ENCODE measurements at places on chromosomes 2 and 18.
A peak's percentile ranks its signal among the peaks of the same experiment; 100 is the strongest.

GRCh38 chr2:214816008-214816533 lies 6.6 kb upstream of the BARD1 start:
- no peak for DNase-seq

GRCh38 chr2:71748227-71748626 lies 294.9 kb downstream of the DYSF start:
- DNase-seq = no peak

DNA sequence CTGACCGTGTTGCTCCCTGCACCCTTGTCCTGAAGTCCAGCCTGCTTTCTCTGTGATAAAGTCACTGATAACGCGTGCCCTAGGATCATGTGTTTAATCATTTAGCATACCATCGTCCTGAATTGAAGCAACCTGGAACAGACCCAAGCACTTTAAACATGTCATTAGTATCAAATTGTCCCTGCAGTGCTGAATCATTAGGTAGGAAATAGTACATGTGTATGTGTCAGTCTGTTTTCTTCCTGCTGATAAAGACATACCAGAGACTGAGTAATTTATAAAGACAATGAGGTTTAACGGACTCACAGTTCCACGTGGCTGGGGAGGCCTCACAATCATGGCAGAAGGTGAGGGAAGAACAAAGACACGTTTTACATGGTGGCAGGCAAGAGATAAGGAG lies 2.8 kb downstream of the ASB18 start:
- no peak for DNase-seq

- no peak for DNase-seq
These were observed 58.1 kb upstream of the PELI1 start for GRCh38 chr2:64202206-64202845.

GRCh38 chr2:157441072-157441454 lies 2.8 kb downstream of the CYTIP start:
- no peak for DNase-seq

DNA sequence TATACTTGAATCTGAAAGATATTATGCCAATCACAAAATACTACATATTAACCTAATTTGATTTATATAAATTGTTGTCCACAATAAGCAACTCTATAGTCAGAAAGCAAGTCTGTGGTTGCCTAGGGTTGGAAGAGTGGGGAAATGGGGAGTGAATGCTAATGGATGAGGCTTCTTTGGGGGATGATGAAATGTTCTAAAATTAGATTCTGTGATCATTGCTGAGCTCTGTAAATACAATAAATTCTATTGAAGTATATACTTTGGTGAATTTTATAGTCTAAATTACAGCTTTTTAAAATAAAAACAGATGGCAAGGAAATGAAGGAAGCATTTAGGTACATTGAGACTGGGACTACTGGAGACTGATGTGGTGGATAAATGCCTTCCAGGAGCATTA lies 275.5 kb downstream of the MBD2 start:
- DNase-seq = no peak

DNA sequence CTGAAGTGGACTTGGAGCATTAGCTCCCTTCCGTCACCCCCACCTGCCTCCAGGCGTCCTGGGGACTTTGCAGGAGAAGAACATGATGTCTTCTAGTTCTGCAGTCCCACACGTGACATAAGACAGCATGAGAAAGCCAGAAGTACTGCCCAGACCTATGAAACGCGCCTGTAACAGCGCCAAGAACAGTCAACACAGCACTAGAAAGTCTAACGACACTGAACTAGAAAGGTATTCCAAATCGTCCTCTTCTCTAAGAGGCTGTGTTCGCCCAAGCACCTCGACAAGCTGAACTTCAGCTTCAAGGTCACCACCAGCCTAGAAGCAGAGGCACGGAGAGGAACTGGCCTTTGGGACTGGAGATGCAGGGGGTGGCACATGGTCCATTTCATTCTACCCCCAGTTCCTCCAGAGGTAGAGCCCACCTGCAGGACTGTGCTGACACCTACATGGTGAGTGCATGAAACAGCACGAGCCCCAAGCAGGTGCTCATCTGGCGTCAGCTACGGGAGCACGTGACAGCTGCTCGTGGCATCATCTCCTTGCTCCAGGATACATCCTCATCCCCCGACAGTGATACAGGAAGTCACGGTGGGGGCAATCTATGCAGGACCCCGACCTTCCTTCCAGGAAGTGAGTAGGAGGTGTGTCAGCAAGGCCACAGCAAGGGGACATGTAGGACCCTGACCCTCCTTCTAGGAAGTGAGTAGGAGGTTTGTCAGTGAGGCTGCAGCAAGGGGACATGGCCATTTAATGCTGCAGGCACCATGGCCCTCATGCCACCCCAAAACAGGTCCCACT lies 3.7 kb downstream of the HDAC4 start:
- DNase-seq = peak; percentile 29

- DNase-seq = no peak
These were observed 119.6 kb downstream of the ZFP36L2 start for GRCh38 chr2:43106559-43107527.

GRCh38 chr18:70015127-70015526 lies 67.5 kb upstream of the CD226 start:
- no peak for DNase-seq

GRCh38 chr2:65430603-65431420 lies 1.6 kb downstream of the SPRED2 start:
- DNase-seq = peak; percentile 64

DNA sequence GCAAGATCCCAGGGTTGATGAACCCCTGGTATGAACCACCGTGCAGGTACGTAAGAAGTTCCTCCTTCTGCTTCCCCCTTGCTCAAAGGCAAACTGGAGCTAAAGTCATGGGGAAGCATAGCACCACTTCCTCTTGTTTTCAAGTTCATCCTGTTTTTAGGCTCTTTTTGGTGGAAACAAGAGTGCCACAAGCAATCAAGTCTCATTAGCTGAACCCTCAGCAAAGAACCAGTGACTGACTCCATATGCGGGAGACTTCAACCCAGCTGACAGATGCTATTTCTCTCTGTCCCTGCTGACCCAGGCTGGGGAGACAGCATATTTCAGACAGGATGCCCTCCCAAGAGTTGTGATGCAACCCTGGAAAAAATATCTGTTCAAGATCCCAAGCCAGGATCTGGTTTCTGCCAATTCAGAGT lies 47.7 kb downstream of the BCL2 start:
- DNase-seq = no peak

GRCh38 chr2:195026261-195026660 lies 630.8 kb upstream of the SLC39A10 start:
- DNase-seq = no peak

- no peak for DNase-seq
These were observed 4.0 kb upstream of the RND3 start for GRCh38 chr2:150491430-150491829.

DNA sequence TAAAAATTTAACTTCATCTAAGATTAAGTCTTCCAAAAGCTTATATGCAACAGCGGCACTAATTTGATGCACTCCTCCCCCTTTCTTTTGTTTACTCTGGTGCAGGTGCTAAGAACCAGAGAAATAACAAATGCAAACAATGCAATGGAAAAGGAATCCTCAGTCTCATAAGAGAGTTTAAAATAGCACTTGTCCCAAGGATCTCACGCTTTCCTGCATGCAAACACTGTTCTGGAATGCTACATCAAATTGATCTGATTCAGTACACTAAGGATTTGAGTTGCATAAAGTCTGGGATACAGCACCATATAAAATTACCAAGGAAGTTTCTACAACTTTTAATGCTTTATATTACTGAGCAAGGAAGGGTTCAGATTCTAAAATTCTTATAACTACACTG lies 50.5 kb downstream of the SEPTIN10 start:
- DNase-seq = no peak

DNA sequence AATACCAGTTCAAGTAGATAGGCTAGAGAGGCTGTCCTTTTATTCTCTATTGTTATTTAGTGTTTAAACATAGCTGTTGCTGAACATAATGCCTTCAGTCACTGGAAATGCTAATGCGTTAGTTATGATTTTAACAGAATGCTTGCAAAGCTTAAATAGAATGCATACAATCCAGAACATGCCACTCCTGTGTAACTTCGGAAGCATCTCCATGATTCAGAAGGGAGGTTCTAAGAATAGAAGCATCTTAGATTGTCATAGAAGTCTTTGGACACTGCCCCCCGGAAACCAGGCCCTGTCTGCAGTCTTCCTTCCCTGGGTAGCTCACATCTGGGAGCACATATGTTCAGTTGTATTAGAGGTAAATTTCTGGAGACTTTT lies 73.2 kb downstream of the ZNF532 start:
- DNase-seq = no peak

- DNase-seq = no peak
These were observed 61.4 kb upstream of the NEUROD1 start for GRCh38 chr2:181741756-181742155.

- no peak for DNase-seq
These were observed 2.3 kb upstream of the PSD4 start for GRCh38 chr2:113171334-113172075.

DNA sequence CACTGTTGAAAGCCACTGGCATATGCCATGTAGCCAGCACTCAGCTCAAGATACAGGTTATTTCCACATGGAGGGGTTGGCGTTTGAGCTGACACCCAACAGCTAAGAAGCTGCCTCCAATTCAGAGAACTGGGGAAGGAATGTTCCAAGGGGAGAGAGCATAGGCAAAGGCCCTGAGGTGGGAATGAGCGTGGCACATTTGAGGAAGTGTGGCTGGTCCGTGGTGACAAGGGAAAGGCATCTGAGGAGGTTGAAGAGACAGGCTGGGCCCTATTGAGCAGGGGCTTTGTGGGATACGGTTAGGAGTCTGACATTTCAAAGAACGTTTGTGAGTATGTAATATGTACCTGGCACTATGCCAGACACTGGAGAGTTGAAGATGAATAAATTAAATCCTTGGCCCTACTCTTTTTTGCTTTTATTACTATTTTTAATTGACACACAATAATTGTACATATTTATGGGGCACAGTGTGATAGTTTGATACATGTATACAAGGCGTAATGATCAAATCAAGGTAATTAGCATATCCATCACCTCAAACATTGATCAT lies 27.6 kb upstream of the TMBIM1 start:
- DNase-seq = no peak

DNA sequence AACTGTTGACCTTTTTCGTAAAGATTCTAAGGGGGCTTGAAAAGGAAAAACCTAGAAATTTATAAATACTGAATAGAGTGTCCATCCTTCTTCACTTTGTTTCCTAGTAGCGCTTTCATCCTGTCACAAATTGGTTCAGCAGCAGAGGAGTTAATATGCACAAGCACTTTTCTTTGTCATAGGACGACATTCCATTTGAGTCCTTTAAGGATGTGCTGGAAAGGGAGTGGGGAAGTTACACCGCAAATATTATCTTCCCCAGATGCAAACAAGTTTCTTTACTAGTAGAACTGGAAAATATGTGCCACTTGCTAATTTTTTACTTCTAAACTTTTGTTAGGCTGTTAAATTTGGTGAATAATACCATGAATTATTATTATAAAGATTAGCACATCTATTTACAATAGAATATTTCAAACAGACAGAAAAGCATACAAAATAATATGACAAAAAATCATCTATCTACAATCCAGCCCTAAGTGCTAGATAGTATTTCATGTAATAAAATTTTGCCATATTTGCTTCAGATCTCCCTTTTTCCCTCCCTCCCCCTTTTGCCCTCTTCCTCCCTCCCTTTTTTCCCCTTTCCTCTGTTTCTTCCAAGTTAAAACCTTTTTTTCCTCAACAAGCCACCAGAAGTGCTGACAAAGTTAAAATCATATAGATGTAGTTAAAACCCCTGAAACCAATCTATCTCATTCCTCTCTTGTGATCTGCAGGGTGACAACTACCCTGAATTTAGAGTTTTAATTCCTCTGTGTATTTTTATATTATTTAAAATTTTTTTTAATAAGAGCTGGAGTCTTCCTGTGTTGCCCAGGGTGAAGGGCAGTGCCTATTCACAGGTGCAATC lies 50.5 kb upstream of the MAP4K3 start:
- DNase-seq = no peak

GRCh38 chr18:59005262-59005661 lies 134.4 kb upstream of the SEC11C start:
- DNase-seq = no peak

DNA sequence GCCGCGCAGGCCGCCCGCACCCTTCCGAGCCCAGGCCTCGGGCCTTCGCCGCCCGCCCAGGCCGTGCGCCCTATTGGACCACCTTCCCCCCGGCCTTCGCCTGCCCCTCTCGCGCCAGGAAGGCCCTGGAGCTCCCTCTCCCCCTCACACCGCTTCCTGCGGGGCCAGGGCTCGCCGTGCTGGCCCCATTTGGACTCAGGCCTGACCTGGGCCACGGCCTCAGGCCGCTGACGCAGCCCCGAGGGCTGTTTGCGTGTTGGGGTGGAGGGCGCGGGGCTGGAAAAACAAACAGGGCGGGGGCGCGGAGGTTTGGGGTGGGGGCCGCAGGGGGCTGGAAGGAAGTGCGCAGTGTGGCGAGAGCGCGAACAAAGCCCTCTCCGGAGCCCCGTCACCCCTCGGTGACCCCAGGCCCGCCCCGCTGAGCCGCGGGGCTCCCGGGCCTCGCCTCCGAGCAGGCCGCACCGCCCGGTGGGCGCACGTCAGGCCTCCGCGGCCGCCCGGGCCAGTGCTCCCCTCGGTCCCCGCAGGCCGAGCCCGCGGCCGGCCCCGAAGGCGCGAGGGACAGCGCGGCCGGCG lies 12.3 kb upstream of the SIX3 start:
- no peak for DNase-seq

DNA sequence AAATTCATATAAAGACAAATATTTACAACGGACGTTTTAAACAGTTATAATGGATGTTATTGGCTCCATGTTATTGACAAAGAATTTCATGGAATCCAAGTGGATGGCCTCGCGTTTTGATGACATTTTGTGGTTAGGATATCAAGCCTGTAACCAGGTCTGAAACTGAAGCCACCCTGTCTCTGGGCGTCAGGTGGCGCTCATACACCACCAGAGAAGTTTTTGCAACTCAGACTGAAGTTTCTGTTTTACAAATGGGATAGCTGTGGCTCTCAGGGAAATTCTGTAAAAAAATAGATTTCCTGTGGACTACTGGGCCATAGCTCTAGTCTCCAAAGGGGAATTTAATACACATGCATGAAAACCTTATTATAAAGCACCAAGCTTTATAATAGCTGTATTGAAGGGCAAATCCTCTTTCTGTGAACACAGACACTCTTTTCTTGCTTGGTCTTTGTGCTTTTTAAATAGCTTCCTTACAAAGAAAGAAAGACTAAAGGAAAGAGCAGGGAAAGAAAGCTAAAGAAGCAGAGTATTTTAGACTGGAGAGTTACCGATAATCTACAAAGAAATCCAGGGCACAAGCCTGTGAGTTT lies 86.7 kb downstream of the C18orf54 start:
- DNase-seq = peak; percentile 7

- no peak for DNase-seq
These were observed 26.2 kb upstream of the CYP27A1 start for GRCh38 chr2:218755567-218756404.

- no peak for DNase-seq
These were observed 1274.5 kb upstream of the TMEFF2 start for GRCh38 chr2:193469251-193469650.

DNA sequence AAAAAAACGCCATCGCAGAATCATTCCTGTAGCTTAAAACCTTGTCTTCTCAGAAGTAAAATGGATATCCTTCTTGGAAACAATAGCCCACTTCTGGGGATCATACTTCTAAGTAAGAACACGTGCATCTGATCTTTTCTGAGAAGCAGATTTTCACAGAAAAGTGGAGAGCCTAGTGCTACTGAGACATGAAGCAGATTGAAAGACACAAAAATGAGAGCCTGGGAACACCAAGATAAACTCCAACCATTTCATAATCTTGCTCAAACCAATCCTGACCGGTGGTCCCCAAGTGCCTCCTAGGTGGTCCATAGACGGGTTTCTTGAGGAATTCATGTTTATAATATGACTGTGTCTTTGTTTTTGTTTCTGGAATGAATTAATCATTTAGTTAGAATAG lies 191.2 kb downstream of the IRS1 start:
- no peak for DNase-seq
